NCI-H526 (cell line): ENCODE measurements at places on chromosomes 12 and 14.

GRCh38 chr12:131101703-131102492 is 148.2 kb downstream of the ADGRD1 start:
- no peak for DNase-seq

DNA sequence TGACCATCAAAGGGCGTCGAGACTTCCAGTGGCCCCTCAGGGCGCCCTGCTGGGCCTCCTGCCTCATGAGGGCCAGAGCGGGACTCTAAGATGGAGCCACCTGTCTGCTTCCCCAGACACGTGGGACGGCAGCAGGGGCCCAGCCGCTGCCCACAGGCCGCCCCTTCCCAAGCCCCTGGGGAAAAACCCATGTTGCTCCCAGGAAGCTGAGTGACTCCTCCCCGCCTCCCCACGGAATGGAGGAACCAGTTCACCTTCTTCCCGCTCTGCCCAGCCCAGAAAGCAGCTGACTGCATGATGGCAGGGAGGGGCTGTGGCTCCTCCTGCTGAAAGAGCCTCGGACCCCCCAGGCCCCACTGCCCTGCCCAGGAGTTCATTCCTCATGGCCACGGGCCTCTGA is 14.9 kb downstream of the RAB35 start:
- DNase-seq = peak; percentile 41

- no peak for DNase-seq
Observed at GRCh38 chr14:99589651-99590530, 14.1 kb downstream of the CCDC85C start.

DNA sequence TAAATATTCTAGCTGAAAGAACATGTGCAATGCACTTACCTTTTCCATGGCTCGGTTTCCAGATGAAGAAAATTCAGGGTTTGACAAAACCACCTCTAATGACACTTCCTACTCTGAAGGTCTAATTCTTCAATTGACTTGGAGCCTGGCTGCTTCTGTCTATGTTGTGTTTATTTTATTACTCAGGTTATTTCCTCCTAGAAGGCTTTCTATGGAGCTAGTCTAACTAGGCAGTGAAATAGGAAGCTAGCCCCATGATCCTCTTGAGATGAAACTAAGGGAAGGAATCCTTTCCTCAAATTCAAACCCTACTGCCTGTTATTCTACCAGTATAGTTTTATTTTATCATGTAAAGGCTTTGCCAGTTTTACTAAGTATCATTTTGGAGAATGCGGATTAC is 20.9 kb upstream of the IFNG-AS1 start:
- DNase-seq = no peak

DNA sequence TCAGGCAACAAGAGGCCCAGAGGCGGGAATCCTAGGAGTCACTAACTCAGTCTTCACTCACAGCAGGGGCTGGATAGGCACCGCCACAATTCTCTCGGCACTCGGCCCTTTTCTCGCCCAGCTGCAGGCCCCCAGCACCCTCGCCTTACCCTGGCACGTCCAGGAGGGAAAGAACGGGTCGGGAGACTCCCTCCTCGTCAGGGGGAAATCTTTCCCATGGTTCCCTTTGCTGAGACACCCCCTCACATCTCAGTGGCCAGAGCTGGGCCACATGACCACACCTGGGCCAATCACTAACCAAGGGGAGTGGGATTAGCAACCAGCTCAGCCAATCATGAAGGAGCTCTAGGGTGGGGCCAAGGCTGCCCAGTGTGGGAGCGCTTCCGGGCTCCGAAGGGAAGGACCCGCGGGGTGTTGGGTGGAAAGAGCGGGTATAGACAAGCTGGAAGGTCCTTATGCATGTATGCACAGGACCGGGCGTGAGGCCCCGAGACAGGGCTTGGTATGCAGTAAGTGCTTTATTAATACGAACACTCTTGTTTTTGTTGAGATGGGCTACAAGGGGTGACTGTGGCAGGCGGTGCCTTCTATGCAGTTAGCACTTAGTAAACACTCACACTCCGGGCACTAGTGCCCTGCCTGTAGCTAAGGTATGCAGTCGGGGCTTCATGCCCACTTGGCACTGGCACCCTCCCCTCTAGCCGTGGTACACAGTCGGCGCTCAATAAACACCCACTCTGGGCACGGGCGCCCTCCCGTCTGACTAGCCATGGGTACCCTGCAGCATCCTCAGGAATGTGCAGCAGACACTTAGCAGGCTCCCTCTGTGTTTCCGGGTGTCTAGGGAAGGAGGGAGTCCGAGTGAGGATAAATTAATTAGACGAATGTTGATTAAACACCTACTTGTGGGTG is 40.3 kb downstream of the ADGRD1 start:
- DNase-seq = no peak

GRCh38 chr12:95674631-95675030 is 115.9 kb downstream of the NTN4 start:
- peak; percentile 73 for DNase-seq

- peak; percentile 75 for DNase-seq
Observed at GRCh38 chr14:95516554-95517181, at the start of gene SYNE3. TSS of gene SYNE3 (minus strand) at chr14:95516650. CDS start at chr14:95475821, 40,829 bp downstream.

GRCh38 chr12:19520646-19521415 is 81.5 kb downstream of the AEBP2 start:
- DNase-seq = no peak
